Smooth muscle cell of bladder (primary cell): ENCODE measurements at places on chromosomes 4 and X. TPM values are rescaled to one million over a fixed set of nuclear protein-coding genes. Genes with fewer than 3 reads are reported as not detected.

Gene SMPX
- not detected in 2 replicates for total RNA-seq

Gene DMRTC1B
- not detected in 2 replicates for total RNA-seq

Gene TMEM150C
- total RNA-seq, result 0.65 and 2.7 TPM in 2 replicates

Gene GPR50
- total RNA-seq, result not detected in 2 replicates

Gene SPANXA1
- total RNA-seq, result 0.28 TPM in 1 of 2 replicates, not detected in the other

Gene ENPEP
- under 0.01 and 0.28 TPM in 2 replicates for total RNA-seq
